Stimulated activated CD4-positive, alpha-beta T cell treated with anti-CD3 and anti-CD28 coated beads, Interleukin-15, amount 100 ng/mL, for 1 hour (primary cell): ENCODE measurements at places on chromosomes 2 and 18.

- no peak for DNase-seq
Observed at GRCh38 chr2:28276076-28276618, 116.5 kb upstream of the FOSL2 start.

DNA sequence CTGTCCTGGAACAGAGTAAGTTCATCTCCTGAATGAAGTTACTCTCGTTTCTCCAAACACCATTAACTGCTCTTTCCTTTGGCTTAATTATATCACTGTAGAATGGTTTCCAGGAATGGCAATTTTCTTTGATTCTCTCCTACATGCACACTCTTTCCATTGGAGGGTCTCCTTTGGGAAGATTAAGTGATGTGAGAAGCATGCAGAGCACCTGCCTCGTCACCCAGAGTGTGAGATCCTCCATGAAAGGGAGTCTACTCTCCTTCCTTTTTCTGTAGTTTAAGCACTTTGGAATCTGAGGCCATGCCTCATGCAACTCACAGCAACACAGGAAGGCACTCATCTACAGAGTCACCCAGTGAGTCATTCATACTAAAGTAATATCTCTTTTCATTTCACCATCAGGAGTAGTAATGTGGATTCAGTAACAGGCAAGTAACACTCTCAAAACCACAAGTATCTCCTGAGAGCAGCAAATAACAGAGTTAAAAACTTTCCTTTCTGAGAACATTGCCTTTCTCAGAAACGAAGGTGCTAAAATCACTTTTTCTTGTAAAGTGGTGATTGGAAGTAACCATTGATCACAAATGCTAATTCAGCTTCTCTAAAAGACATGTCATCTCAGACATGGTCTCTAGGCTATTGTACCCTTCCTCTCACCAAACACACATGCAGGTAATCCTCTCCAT is 52.8 kb upstream of the IL1RL1 start:
- DNase-seq, result no peak

- DNase-seq, result no peak
Observed at GRCh38 chr18:47501946-47502345, 250.5 kb upstream of the SKOR2 start.

- DNase-seq, result no peak
Observed at GRCh38 chr2:216505133-216506106, 6.8 kb downstream of the RPL37A start.

GRCh38 chr2:55585451-55586080 is 31.9 kb downstream of the PPP4R3B start:
- DNase-seq, result no peak

DNA sequence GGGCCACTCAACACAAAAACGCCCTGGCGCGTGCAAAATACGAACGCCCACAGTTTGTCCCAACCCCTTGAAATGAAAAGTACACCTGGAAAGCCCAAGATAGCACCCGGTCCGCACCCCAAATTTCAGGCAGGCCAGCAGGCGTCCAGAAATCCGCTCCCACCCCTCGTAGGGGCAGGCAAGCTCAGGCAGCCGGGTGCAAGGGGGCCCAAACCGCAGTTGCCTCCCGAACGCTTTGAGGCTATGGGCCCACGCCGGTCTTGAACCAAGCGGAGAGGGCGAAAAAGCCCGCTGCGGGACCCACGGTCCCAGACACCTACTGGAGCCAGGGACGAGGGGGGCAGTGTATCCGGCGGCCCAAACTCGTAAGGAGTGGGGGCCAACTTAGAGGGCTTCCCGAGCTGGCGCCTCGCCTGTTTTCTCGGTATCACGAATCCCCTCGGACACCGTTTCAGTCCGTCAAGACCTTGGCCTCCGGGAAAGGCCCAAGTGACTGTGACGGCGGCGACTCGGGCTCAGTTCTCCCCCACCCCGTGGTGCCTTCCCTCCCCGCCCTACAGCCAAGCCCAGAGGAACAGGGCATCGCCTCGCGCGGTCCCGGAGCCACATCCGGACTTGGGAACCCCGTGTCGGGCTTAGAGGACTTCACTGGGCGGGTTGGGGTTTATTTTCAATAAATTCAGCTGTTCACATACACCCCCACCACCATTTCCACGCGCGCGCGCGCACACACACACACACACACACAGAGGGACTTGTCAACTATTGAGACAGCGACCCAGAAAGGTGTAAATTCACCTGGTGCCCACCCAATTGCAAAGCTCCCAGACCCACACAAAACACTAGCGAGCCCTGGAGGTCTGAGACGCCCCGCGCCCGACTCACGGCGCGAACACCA is 6.2 kb upstream of the SATB2 start:
- no peak for DNase-seq

DNA sequence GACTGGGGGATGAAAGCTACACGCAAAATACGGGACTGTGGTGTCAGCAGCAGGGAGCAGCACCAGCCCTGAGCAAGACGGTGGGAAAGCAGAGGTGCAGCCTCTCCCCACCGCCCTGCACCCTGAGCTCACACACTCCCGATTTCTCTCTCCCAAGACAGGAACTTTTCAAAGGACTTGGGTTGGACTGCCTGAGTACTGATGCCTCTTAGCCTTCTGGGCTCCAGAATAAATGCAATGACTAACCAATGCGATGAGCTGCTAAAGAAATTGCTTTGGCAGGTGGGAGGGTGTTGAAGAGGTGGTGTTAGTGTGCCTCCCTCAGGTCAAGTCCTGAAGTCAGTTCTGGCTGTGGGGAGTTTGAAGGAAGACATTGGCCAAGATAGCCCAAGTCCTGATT is 9.6 kb downstream of the TRIM54 start:
- no peak for DNase-seq

DNA sequence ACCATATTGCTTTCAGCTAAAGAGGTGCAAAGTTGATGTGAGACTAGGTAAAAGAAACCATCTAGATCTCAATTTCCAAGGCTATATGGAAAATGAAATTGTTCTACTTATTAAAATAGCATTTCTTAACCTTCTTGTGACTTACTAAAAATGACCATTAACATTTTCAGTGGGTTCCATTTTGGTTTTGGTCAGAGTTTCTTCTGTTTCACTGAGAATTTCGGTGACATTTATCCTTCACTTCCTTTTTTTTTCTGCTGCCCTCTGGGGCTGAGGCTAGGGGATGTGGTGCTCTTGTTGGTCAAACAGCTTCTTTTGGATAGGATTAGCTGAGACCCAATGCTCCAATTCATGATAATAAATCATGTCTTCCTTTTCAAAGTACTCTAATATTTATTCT is 44.3 kb upstream of the REL start:
- no peak for DNase-seq

- no peak for DNase-seq
Observed at GRCh38 chr2:39607538-39608262, 58.0 kb upstream of the TMEM178A start.

DNA sequence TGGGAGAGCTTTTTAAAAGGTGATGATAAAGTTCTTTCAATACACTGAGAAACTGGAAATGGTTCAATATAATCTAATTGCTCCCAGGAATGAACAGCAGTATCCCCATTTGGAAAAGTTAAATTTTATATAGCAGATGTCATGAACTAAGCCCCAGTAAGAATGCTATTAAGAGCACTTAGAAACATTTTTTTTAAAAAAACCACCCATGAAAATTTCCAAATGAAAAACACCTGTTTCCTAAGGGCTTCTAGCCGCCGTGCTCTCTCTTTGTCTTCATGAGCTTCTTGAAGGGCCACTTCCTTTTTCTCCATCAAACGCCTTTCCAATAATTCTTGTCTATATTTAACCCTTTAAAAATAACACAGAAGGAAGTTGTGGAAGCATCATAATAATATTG is 77.0 kb downstream of the UPP2 start:
- no peak for DNase-seq

DNA sequence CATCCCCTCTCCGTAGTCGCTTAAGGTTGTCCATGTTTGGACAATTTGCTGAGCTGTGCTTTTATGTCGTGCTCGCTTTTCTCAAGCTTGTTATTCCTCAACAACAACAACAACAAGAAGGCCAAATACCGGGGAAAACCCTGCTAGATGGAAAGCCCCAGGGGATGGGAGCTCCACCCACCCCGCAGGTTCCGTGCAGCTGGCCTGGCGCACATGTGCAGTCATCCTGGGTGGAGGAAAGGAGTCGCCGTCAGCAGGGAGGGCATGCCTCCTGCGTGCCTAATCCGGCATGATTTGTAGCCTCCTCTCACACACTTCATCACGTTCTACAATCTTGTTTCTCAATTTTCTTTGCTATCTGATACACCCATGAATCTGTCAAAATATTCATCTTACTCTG is 87.4 kb upstream of the SALL3 start:
- DNase-seq, result no peak

- DNase-seq, result no peak
Observed at GRCh38 chr2:30981096-30981495, 157.1 kb downstream of the GALNT14 start.

- peak; percentile 9 for DNase-seq
Observed at GRCh38 chr2:151638191-151638933, 95.9 kb downstream of the NEB start.

DNA sequence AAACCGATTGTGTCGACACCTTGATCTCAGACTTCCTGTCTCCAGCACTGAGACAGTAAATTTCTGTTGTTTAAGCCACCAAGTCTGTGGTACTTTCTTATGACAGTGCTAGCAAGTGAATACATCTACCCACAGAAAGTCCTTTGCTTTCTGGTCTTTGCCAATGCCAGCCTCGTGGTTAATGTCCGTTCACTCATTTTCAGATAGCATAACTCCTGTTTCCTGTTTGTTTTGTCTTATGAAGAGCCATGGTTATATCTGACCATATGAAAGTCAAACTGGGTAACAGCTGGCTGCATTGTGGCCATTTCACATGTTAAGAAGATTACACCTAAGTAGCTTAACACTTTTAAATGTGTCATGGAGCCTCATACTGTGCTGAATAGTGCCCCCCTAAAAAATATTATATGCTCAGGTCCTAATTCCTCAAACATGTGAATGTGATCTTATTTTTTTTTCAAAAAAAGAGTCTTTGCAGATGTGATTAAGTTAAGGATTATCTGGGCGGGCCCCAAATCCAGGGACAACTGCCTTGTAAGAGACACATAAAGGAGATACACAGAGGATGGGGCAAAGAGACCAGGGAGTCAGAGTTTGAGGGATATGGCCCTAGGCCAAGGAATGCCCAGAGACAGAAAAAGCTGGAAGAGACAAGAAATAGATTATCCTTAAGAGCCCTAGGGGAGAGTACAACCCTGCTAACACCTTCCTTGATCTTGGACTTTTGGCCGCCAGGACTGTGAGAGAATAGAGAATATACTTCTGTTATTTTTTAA is 118.0 kb downstream of the KCNE4 start:
- DNase-seq, result no peak
